Fibroblast of skin of back (primary cell): ENCODE measurements at places on chromosomes 11 and 22.

DNA sequence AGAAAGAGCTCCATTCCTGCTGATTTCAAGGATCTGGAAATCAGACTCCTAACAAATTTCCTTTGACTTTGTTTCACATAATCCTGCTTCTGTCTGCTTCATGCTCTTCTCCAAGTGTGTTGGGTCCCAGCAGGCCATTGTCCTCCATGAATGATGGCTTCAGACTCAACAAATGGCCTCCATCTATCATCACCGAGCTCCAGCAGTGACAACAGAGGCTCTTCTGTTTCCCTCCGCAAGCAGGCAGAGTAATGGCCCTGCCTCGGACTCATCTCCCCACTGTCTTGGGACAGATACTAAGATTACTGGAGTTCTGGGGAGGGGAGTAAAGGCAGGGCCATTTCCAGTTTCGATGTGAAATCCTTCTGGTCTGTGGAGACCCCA is 127.3 kb downstream of the TENM4 start:
- DNase-seq = no peak

DNA sequence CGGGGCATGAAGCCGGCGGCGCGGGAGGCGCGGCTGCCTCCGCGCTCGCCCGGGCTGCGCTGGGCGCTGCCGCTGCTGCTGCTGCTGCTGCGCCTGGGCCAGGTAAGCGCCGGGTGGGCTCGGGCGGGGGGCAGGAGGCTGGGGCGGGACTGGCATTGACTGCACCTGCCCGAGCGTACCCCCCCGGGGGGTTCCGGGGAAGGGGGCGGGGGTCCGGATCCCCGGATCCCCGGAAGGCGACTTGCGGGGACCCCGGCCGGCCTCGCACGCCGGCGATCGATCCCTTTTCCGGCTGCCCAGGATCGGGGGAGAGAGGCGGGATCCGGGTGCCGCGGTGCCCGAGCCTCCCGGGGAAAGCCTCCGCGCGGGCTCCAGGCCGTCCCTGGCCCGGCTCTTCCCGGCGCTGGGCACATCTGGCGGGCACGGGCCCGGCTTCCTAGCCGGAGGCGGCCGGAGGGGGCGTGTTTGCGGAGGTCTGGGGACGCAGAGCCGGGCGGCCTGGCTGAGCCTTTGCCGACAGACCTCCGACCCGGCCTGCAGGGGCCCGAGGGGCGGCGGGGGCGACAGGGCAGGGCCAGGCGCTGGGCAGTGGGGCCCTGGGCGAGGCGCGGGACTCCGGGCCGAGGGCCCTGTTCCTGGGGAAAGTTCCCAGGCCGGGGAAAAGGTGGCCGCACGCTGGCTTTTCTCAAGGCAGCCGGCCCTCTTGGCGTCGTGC is 705 bp downstream of the PTPRJ start:
- peak; percentile 55 for DNase-seq

GRCh38 chr11:30753504-30753903 is 167.4 kb upstream of the MPPED2 start:
- DNase-seq = no peak

DNA sequence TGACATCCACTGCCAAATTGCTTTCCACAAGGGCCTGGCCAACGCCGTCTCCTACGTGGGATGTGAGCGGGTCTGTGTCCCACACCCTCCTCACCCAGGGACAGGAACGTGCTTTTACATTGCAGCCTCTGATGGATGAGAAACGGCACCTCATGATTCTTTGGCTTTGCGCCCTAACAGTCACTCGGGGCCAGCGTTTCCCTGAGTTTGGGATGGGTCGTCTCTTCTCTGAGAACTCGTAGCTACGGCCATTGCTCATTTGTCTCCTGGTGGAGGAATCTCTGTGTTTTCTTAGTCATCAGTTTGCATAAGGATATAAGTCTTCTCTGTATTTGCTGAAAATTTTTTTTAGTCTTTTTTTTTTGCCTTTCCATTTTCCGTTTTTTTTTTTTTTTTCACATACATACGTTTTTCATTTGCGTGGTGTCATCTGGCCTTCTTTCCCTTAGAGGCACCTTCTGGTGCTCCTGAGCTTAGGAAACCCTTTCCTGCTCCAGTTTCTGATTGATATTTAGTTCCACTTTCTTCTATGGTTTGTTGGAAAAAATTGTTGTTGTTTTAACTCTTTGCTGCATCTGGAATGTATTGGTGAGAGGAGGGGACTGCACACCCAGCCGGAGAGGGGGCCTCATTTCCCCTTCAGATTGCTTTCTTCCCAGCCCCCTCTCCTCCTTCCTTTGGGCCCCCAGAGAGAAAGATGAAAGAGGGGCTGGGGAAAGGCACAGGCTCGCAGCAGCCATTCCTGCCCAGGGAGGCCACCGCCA is 12.0 kb downstream of the TNNT3 start:
- peak; percentile 69 for DNase-seq

DNA sequence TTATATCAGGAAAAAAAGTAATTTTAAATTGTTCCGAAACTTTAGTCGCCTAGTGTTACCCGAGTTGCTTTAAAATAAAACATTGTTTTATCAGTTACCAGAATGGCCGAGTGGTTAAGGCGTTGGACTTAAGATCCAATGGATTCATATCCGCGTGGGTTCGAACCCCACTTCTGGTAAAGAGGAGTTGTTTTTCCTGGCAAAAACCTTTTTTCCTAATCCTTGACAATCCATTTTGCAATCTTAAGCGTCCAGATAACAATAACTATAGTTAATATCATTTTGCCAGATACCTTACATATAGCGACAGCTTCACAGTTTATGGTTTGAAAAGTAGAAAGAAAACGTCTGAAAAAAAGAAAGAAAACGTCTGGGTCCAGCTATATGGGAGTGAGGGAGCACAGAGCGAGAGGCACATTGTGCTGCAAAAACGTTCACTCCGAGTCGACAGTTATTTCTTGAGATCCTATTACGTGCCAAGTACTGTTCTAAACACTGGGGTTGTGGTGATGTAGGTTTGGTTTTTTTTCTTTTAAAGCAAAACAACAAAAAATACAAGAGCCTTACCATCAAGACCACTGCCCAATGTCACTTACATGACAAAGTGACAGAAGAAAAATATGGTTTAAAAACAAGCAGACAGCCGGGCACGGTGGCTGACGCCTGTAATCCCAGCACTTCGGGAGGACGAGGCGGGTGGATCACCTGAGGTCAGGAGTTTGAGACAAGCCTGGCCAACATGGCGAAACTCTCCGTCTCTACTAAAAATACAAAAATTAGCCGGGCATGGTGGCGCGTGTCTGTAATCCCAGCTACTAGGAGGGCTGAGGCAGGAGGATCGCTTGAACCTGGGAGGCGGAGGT is 40.6 kb downstream of the OR4D9 start:
- peak; percentile 78 for DNase-seq

- DNase-seq = no peak
These were observed 172.4 kb upstream of the C11orf87 start for GRCh38 chr11:109249597-109249996.

GRCh38 chr11:67266449-67267187 is at the start of gene GRK2:
GRK2 (plus strand) TSS chr11:67266473; CDS start chr11:67266700, 227 bp downstream.
- DNase-seq = peak; percentile 51

GRCh38 chr11:33172996-33173395 is 11.7 kb upstream of the CSTF3 start:
- no peak for DNase-seq

DNA sequence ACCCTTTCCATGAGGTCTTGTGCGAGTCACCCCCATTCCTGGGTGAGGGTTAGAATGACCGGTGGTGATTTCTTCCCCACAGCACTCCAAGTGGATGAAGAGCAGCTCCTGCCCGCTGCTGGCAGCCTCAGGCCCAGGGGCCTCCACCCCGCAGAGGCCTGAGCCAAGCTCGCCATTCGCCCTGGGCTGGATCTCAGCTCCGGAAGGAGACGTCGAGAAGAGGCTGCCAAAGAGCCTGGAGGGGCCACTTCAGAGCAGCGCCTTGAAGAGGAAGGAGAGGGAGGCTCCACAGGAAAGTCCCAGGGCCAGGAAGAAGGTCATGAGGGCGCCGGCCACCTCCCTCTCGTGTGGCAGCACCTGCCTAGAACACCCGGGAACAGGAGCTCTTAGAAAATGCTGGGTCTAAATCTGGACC is 8.4 kb downstream of the SLC29A2 start:
- DNase-seq = no peak

- DNase-seq = no peak
These were observed 22.2 kb upstream of the ELFN2 start for GRCh38 chr22:37449331-37450001.

GRCh38 chr11:27626269-27626937 is 73.9 kb downstream of the BDNF start:
- no peak for DNase-seq
